ENCODE measurements at places on chromosomes 2 and 18.
A peak's percentile ranks its signal among the peaks of the same experiment; 100 is the strongest.

- no peak for DNase-seq
These were observed 43.6 kb upstream of the AGPS start for GRCh38 chr2:177348733-177349693.

- no peak for DNase-seq
These were observed 68.8 kb upstream of the CWC22 start for GRCh38 chr2:180075870-180076269.

- DNase-seq: no peak
These were observed 36.0 kb downstream of the WDFY1 start for GRCh38 chr2:223909001-223909741.

- DNase-seq: no peak
These were observed 528 bp upstream of the PCGF1 start for GRCh38 chr2:74507926-74508520.

DNA sequence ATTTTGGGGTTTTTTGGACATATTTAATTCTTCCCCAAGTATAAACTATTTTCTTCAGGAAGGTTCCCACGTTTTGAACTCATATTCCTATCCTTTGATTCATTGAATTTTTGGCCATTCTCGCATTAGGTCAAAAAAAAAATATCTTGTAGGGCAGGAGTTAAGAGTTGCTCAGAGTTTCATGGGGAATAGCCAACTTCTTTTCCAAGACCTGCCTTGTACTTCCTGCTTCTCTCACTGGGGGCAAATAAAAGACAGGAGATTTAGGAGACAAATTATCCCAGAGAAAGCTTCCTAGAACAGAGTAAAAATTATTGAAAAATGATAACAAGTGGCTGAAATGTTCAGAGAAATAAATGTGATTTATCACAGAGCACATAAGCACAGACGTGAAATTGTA is 55.2 kb upstream of the BCL11A start:
- no peak for DNase-seq

- DNase-seq: no peak
These were observed 28.8 kb downstream of the TUBB6 start for GRCh38 chr18:12336887-12337286.

GRCh38 chr2:100747996-100748615 is 71.8 kb upstream of the NPAS2 start:
- DNase-seq: no peak

- peak; percentile 30 for DNase-seq
These were observed 298.9 kb downstream of the DSEL start for GRCh38 chr18:67217551-67218166.

DNA sequence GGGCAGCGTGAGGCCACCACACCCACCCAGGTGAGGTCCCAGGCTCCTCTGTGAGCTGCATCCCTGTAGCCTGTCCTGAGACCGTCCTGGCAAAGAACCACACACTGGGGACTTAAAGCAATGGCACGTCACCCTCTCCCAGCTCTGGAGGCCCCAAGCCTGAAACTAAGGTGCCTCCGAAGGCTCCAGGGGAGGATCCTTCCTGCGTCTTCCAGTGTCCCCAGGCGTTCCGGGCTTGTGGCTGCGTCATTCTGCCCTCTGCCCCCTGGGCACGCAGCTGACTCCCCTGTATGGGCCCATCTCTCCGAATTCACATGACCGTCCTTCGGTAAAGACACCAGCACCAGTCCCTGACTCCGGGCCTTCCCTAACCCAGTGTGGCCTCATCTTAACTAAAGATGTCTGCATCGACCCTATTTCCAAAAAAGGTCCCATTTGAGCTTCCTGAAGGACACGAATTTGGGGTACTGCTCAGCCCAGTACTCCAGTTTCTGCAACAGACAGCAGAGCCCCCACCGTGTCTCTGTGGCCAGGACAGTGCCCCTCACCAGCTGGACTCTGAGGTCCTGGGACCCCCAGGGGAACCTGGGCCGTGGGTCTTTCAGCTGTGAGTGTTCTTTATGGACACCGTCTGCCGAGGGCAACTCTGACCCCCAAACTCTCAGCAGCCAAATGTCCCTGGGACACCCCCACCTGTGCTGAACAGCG is 75.2 kb upstream of the CTDP1 start:
- no peak for DNase-seq

- no peak for DNase-seq
These were observed 177.8 kb downstream of the EIPR1 start for GRCh38 chr2:3199627-3200345.

DNA sequence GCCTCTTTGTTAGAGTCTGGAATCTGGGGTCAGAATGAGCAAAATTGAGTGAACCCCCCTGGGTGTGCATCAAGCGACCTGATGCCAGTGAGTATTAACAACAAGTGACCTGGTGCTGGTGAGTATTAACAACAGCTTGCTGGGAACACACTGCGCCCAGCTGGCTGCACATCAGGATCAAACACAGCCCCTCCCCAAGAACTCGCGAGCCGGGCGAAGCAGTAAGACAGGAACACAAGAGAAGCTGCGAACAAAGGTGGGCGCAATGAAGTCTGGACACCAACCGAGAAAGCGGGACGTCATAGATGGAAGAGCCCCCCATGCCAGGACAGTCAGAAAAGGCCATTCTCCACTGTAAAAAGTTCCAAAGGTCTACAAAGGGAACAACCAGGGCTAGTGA is 34.3 kb downstream of the CRACDL start:
- no peak for DNase-seq

DNA sequence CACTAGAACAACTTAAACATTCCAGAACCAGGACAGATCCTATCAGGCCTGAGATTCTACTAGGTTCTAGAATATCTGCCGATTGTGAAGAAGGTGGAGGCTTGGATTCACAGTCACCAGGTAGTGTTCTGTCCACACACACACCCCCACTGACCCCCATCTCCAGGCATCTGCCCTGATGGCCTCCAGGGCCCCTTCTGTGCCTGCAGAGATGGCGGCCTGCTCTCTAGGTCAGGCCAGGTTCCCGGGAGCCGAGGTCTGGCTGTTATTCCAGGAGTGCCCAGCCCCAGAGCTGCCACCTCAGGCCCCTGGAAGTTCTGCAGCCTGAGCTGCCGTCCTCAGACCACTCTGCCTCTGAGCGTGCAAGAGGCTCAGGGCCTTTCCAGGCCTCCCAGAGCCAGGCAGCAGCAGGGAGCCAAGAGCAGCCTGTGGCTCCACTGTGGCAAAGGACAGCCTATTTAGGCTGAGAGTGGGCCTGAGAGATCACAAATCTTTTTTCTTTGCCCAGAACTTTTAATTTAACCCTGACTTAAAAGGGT is 96.2 kb upstream of the ASAP2 start:
- DNase-seq: no peak

- DNase-seq: no peak
These were observed 14.9 kb upstream of the NR4A2 start for GRCh38 chr2:156347431-156347830.

DNA sequence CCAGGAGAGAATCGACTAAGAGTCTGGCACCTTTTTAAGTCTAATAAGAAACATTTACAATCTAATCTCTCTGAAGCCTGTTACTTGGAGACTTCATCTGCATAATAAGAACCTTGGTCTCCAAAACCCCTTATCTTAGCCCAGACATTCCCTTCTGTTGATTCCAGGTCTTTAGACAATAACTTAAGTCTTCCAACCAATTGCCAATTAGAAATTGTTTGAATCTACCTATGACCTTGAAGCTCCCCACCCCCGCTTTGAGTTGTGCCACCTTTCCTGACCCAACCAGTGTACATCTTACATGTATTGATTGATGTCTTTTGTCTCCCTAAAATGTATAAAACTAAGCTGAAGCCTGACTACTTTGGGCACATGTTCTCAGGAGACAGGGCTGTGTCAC is 49.5 kb upstream of the DTNA start:
- DNase-seq: no peak

DNA sequence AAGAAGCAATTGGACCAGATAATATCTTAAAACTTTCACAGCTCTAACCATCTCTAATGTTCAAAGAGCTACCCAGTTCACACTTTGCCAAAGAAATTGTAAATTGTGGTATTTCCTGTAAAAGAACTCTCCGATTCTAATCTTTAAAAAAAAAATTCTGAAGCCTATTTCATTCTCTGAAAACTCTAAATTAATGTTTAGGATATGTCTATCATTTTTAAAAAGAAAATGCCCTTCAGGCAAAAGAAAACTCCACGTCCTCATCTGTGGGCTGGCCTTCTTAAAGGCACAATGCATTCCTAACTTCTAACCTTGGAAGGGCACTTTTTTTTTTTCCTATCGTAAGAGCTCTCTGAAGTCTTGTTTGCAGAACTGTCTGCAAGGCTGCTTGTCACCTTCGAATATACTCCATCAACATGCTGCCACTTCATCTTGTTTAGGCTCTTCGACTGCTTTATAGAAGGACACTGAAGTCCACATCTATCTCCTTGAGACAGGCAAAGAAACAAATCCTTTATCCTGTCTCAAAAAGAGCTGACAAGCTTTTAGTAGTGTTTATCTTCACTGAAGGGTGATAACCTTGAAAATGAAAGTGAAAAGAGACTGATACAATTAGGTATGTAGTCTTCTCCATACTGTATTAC is 124.3 kb upstream of the SLC39A10 start:
- no peak for DNase-seq

DNA sequence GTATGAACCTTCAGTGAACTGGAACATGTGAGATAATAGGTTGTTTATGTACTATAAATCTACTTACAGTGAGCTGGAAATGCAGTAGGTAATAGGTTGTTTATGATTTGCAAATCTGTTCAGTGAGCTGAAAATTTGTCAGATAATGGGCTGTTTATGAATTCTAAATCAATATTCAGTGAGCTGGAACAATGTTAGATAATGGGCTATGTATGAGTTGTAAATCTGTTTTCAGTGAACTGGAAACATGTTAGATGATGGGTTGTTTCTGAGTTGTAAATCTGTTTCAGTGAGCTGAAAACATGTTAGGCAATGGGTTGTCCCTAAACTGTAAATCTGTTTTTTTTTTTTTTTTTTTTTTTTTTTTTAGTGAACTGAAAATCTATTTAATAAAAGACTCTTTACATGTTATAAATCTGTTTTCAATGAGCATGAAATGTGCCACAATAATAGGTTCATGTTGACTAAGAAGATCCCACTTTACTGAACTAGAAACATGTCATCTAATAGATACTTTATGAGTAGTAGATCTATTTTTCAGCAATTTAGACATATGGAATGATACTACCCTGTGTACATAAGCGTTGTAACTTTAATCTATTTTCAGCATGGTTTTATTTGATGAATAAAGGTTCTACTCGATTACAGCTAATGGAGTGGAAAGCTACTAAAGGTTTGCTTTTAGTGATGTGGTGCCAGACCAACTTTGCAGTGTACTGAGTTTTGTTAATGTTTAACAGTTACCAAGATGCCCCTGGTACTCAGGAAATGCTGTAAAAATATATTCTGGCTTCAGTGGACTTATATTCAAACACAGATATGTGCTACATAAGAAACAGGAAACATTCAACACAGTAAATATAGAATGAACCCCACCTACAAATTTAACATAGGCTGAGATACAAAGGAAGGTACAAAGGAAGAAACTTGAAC is 1471.8 kb downstream of the LRP1B start:
- DNase-seq: no peak

- DNase-seq: no peak
These were observed 115.8 kb downstream of the C2orf74 start for GRCh38 chr2:61277756-61278155.

- no peak for DNase-seq
These were observed 151.9 kb downstream of the WDR7 start for GRCh38 chr18:56803051-56803450.

- DNase-seq: no peak
These were observed 593.6 kb downstream of the TMX3 start for GRCh38 chr18:68121308-68121707.

GRCh38 chr2:206766057-206766930 is 888 bp downstream of the FASTKD2 start:
- no peak for DNase-seq

DNA sequence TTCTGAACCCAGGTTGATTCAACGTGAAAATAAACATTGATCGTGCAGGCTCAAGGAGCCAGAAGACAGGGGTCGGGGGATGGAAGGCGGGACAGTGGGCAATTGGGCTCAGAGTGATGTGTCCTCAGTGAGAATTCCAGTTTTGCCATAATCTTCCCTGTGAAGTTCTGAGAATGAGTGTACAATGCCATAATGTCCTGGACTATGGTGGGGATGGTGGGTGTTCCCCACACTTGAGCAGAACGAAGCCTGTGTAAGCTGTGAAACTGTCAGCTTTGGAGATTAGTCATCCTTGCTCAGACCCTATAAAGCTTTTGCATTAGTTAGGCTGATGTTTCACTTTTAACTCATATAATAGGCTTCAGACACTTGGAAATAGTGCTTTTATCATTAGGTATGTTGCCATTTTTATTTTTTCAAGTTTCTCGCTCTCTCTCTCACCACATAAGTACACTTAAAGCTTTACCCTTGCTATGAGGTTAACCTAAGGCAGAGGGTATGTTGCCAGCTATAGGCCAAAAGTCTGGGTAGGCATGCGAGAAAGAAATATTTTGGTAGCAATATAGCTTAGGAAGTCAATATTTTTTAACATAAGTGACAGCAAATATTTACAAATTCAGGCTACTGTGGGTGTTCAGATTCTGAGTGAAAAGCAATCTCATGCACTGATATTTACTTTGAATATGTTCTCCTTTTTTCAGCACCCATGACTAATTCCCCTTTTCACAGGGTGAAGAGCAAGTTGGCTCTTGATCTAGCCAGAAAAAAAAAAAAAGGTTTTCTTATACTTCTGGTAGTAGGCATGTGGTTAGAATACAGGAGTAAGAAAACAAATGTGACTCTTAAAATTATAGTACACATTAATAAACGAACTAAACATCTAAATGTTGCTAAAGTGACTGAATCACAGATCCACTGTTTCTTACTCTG is 47.2 kb downstream of the CDC42EP3 start:
- DNase-seq: no peak

DNA sequence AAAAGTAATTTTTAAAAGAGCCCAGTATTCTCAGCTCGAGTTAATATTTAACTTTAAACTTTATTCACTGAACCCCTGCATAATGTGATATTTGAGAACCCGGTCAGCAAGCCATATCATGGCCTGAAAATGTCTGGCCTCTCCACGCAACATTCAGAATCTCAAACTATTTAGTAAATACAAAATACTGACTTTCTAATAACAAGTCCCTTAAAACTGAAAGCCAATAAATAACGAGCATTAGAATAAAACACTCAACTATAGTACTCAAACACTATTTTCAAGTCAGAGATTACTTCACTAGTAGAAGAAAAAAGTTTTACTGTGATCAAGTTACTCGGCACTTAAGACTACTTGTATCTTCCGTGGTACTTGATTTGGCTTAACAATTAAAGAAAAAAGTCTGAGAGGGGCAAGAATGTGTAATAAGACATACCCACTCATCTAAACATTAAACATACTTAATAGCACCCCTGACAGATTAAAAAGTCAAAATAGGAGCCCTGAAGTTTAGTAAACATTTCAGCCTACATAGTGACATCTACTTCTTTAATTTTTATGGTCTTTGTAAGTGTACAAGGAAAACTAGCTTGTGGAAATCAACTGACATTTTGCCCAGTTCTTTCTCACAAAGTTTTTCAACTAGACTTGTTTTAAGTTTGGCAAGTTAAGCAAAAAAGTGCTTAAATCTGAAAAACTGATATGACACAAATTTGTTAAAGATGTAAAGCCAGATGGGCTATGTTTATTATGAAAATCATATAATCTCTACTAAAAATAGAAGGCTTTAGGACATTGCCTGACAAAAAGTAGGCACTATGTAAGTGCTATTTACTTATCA is 38.2 kb downstream of the RTN4 start:
- DNase-seq: no peak

- no peak for DNase-seq
These were observed 235.9 kb upstream of the KCNJ3 start for GRCh38 chr2:154462634-154463033.

All from stimulated activated CD4-positive, alpha-beta T cell treated with anti-CD3 and anti-CD28 coated beads, Interleukin-4, amount 100 ng/mL, for 4 hours (primary cell).